ENCODE measurements at places on chromosomes 1 and 21.

DNA sequence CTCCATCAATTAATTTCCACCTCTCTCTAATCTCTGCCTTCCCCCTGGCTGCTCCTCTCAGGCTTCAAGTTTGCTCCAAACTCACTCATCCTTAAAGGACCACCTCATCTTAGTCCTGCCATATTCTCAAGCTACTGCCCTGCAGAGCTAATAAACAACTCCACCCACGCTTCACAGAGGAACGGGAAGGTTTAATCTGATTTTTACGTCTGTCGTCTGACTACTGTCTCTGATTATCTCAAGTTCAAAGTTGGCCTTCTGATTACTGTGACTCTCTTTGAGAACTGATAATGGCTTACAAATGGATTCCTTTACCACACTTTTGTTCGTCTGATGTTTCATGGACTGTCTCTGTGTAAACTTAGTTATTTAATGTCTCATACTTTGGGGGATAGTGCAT, 7.6 kb upstream of the CPT2 start:
- DNase-seq, result no peak

- no peak for DNase-seq
Measured at GRCh38 chr1:206469411-206469932, 804 bp upstream of the IKBKE start.

DNA sequence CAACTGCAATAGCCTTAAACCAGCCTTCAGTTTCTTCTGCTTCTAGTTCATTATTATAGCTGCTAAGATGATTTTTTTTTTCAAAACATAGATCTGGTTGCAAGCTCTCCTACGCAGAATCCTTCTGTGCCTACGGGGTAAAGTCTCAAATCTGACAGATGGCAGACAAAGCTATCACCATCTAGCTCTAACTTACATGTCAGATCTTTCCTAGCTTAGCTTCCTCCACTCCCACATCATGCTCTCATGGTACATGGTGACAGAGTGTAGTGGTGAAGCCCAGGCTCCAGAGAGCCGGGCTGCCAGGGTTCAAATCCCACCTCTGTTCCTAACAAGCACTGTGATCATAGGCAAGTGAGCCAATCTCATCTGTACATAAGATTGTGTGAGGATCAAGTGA, 24.2 kb upstream of the GUCA2B start:
- no peak for DNase-seq

- no peak for DNase-seq
Measured at GRCh38 chr1:223179786-223180185, 36.7 kb upstream of the TLR5 start.

DNA sequence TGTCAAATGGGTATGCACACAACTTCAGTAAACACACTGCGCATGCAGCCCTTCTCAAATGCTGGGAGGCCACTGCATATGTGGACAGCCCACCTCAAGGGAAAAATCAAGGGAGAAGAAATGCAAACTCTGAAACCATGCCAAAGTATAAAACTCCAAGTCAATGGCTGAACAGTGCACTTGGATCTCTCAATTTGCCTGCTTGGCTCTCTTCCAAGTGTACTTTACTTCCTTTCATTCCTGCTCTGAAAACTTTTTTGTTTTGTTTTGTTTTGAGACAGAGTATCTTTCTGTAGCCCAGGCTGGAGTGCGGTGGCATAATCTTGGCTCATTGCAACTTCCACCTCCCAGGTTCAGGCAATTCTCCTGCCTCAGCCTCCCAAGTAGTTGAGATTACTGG, 18.8 kb upstream of the COP1 start:
- no peak for DNase-seq

DNA sequence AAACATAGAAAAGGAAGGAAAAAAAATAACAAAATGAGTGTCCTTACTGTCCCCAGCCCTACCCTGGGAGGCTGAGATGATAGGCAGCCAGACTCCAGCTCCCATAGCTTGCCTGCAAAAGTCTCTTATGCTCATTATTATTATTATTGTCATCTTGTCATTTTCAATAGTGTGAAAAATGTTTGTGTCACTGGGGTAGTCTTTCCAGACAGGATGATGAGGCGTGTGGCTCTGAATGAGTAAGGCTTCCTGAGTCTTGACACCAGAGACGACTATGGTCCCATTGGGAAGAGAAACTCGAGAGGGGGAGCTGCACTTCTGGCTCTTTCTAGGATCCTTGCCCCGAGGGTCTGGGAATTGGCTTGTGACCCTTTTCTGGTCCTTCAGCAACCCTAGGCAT, 1.1 kb upstream of the CYB561D1 start:
- DNase-seq, result no peak

- DNase-seq, result no peak
Measured at GRCh38 chr1:242877229-242877628, 352.7 kb upstream of the PLD5 start.

- DNase-seq, result no peak
Measured at GRCh38 chr1:98677288-98677687, 15.8 kb downstream of the SNX7 start.

- DNase-seq, result no peak
Measured at GRCh38 chr21:43208561-43209332, 39.9 kb downstream of the CRYAA start.

DNA sequence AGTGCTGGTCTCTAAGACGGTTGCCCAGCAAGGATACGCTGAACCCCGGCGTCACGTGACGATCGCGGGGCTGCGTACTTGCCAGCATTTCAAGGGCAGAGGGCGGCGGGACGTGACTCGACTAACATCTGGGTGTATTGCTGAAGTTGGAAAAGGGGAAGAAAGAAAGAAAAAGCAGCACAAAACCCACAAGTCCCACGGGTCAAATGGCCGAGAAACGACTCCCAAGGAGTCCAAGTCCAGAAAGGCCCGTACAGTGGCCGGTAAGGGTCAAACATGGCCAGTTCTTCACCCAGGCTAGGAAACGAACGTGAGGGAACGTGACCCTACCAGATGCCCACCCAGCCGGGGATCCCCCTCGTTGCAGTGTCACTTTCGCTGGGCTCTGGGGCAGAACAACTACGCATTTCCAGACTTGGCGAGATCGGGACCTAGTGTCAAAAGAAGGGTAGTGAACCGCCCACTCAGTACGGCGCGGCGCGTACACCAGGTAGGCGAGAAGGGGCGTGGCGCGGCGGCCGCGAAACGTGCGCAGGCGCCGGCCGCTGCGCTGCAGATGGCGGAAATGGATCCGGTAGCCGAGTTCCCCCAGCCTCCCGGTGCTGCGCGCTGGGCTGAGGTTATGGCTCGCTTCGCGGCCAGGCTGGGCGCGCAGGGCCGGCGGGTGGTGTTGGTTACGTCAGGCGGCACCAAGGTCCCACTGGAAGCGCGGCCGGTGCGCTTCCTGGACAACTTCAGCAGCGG, at the start of the genes PPCS and ZMYND12:
Gene PPCS (plus strand): TSS at position 534 of the 744 bp plus-strand sequence. CDS start 23 bp downstream, at position 557.
Gene ZMYND12 (minus strand): TSS at position 13 of the 744 bp plus-strand sequence. CDS start 25 bp downstream, outside the sequence.
- DNase-seq, result peak; percentile 89

Measured in CD14-positive monocyte (primary cell).